ENCODE measurements at places on chromosomes 6 and 20.

DNA sequence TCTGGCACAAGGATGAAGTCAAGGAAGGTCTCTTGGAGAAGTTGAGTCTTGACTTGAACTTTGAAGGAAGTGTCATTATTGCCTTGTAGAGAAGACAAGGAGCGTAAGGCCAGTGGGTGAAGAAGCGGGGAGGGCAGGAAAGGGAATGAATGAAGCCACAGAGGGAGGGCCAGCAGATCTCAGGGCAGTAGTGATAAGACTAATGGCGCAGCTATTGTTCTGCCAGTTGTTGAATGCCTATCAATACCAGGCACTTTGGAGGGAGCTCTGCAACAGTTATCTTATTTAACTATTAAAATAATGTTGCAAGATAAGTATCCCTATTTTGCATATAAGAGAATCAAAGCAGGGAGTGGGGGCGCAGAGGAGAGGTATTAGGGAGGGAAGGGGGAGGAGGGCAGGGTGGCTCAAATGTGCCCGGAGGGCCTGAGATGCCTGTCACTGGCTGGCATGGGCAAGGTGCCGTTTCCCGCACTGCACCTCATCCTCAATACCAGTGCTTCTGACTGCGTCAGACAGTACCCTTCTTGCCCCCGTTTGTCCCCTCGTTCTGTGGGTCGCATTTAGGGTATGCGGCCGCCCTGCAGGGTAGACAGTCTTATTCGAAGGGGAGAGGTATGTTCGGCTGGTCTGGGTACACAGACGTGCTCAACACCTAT lies 109.8 kb downstream of the ZDHHC14 start:
- DNase-seq: no peak

- no peak for DNase-seq
Observed at GRCh38 chr6:139686308-139686707, 311.9 kb upstream of the CITED2 start.

DNA sequence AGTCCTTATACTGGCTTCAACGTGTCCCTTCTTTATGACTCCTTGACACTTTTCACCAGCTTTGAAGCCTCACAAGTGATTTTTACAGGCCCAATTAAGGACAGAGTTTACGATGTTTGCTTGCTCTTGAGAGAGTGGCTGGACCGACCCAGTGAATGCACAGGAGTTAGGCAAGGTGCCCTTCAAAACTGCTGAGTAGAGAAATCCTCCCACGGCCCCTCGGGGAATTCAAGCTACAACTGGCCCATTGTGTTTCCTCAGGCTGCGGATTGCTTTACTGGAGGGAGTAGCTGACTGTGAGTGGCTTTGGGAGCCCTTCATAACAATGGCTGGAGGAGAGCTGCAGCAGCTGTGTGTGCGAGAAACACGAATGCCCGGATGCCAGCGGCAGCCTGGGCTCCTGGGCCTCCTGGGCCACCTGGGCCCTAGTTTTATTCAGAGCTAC lies 50.0 kb downstream of the SGK1 start:
- peak; percentile 27 for DNase-seq

- no peak for DNase-seq
Observed at GRCh38 chr20:36969478-36970186, 18.1 kb upstream of the SAMHD1 start.

GRCh38 chr6:13429406-13429753 lies 58.0 kb downstream of the GFOD1 start:
- no peak for DNase-seq

GRCh38 chr6:131116755-131117360 lies 18.4 kb upstream of the AKAP7 start:
- DNase-seq: peak; percentile 40

GRCh38 chr6:128919412-128920180 lies 36.7 kb downstream of the LAMA2 start:
- DNase-seq: no peak

DNA sequence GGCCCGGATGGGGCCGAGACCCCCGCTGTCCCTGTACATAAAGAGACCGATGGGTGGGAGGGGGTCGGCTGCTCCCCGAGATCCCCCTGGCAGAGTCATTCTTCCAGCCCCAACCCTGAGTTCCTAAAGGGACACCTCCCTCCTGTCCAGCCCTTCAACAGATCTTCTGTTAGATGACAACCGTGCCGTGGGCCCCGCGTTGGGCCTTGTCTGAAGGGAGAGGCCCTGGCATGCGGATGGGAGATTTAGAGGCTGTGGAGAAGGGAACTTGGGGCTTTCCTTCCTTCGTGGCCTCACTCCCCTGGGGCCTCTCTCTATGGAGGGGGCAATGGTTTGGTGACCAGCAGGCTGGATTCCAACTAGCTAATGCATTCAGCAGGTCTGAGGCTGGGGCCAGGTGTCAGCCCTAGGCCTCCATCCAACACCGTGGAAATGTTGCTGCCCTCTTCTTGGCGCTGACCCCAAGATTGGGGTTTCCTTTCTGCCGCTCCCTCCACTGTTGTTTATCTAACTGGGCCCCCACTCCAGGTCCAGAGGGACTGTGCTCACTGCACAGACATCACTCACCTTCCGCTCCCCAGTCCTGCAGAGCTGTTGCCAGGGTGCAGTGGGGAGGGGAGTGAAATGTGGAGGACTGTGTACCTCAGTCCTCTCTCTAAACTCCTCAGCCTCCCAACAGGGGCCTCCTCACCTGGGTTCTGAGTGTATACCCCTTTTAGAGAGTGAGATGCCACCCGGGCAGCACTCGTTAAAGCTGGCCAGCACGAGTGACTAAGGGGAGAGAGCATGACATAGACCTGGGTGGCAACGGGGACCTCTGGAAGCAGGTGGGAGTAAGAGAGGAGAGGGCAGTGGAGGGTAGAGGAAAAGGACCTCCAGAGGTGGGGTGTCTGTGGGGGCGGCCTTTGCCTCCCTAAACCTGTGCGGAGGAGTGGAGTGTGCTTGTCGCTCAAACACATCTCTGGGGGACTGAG lies 6.7 kb downstream of the TMEM151B start:
- no peak for DNase-seq

GRCh38 chr6:4516206-4516605 lies 260.0 kb upstream of the CDYL start:
- no peak for DNase-seq

GRCh38 chr20:36796875-36797274 lies 23.3 kb upstream of the DSN1 start:
- DNase-seq: no peak

DNA sequence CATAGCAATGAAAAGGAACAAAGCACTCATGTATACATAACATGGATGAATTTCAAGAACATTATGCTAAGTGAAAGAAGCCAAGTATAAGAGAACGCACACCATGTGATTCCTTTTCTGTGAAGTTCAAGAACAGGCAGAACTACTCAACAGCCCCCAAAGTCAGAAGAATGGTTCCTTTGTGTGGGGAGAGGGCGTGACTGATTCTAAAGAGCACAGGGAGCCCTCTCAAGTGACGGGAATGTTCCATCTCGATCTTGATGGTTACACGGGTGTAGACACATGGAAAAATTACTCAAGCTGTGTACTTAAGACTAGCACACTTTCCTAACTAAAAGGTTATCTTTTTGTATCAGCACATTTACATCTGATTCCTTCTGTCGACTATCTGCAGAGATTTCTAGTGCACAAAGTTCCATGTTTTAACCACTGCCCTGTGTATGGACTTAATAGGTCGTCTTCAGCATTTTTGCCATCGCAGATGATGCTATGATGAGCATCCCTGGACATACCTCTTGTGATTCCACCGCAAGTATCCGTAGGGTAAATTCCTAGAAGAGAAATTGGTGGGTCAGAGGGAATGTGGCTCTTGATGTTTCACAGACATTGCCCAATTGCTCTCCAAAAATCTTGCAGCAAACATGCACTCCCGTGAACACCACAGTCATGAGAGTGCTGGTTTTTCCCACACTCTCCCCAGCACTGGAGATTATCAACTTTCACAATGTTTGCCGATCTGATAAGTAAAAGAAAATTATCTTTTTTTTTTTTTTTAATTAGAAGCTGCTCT lies 279.3 kb downstream of the BMP7 start:
- no peak for DNase-seq

DNA sequence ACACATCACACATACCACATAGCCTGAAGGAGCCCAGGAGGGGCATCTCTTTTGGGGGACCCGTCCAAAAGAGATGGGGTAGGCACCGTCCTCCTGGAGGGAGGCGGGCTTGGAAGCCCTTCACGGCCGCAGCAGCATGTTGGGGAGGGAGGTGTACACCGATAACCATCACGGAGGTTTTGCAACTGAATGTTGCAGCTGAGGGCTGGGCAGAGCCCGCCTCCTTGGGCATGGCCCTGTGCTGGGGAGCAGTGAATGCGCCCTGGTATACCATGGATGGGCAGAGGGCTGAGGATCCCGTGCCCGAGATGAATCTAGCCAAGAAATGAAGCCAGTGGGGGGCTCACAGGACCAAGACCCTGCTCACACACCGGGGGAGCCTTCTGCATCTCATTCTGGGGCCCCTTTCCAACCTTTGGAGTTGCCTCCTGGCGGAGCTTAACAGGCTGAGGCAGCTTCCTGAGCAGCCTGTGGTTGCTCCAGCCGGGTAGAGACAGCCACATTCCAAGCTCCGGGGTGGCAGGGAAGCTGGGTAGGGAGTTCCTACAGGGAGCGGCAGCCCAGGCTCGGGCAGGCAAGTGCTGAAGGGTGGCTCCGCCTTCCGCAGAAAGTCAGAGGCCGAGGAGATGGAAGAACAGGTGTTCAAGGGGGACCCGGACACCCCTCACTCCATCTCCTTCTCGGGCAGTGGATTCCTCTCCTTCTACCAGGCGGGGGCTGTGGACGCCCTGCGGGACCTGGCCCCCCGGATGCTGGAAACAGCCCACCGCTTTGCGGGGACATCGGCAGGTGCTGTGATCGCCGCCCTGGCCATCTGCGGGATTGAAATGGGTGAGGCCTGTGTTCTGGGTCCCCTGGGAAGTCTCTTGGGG lies at the start of gene PNPLA1:
TSS of gene PNPLA1 (plus strand) at position 227 of the 872 bp plus-strand sequence. CDS start at position 627, 400 bp downstream.
- DNase-seq: peak; percentile 8

DNA sequence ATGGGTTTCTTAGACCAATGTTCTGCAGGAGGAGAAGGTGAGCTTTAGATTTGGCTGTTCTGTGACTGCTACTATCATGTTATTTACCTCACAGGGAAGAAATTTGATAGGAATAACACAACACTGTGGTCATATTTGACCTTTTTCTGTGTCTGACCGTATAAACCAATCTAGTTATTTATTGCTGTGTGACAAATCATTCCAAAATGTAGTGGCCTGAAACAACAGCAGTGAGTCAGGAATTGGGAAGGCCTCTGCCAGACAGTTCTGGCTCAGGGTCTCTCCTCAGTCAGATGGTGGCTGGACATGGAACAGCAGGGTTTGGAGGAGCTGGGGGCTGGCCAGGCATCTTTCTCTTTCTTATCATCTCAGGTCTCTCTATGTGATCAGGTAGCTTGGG lies 33.0 kb downstream of the RIPOR2 start:
- DNase-seq: no peak

All from tongue (tissue), 3 donors.